ENCODE measurements at places on chromosomes 12 and 14.
A peak's percentile ranks its signal among the peaks of the same experiment; 100 is the strongest.

GRCh38 chr14:103520657-103521437, 1.8 kb downstream of the CKB start:
- DNase-seq, result peak; percentile 62

DNA sequence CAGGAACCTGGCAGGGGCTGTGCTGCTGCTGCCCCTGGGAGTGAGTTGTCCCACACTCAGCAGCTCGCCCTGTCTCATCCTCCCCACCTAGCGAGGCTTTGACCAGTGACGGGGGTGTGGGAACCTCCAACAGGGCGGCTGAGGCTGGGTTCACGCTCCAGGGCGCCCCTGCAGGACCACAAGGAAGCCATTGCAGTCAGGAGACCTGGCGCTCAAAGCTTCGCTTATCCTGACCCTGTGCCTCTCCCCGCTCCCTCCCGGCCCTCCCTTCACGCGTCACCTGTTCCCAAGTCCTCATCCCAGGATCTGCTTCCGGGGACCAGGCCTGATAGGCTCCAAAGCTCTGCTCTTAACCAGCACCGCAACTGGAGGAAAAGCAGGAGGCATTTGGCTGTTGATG, 272.0 kb upstream of the SFSWAP start:
- DNase-seq, result no peak

GRCh38 chr12:88763536-88764100, 183.3 kb upstream of the KITLG start:
- no peak for DNase-seq

- DNase-seq, result no peak
Measured at GRCh38 chr12:112855375-112855774, 51.4 kb upstream of the OAS1 start.

GRCh38 chr12:26769611-26770010, 63.4 kb downstream of the ITPR2 start:
- no peak for DNase-seq

DNA sequence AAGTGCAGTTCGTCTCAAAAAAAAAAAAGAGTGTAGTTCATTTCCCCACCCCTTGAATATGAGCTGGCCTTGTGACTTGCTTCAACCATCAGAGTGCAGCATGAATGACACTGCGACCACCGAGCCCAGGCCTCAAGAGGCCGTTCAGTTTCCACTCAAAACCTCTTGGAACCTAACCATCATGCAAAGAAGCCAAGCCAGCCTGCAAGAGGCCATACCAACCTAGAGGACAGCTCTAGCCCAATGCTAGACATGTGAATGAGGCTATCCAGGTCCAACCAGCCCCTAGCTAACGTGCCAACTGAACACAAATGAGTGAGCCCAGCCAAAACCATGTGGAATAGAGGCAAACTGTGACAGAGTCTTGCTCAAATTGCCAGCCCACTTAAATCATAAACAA, 29.7 kb downstream of the R3HDM2 start:
- no peak for DNase-seq

- no peak for DNase-seq
Measured at GRCh38 chr14:92653162-92653651, 95.2 kb downstream of the LGMN start.

DNA sequence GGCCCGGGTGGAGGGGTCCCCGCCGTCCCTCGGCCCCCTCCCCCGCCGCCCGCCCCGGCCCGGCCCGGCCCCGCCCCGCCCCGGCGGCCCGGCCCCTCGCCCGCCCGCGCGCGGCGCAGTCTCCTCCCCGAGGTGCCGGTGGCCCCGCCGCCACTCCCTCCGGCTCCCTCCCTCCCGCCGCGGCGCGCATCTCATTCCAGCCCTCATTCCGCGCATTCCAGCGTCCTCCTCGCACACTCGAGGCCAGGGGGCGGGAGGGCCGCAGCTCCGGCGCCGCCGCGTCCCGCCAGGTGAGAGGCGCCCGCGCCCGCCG, at the start of gene TEAD4:
TEAD4 (plus strand) TSS at position 206 of the 313 bp plus-strand sequence.
- DNase-seq, result no peak

Data from activated gamma-delta T cell treated with Interleukin-2 at 50 U/mL for 16 hours (primary cell).